Brain microvascular endothelial cell (primary cell): ENCODE measurements at places on chromosomes 11 and 22.

- no peak for DNase-seq
These were observed 4.4 kb upstream of the ZNRD2 start for GRCh38 chr11:65565624-65566453.

DNA sequence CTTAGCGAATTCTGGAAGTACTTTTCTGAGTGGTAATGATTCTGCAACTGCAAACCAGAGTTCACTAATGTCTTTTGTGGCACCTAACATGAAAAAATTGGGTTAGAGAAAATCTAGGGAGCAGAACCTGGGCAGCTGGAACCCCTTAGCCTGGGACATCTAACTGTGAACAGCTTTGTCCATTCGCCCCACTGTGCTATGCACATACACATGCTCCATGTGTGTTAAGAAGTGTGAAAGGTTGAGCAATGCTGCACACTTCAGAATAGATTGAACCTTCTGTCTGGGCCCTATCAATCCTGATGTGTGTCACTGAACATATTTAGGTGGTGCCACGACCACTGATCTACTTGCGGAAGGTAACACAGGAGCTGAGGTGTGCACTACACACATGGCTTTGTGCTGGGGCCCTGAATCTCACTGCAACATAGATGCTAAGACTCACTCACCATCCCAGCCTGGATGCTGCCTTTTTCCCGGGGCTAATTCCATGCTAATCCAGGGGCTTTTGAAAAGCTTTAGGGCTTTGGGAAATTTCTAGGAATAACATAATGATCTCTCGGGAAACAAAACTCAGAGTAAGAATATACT lies 976.2 kb downstream of the NTM start:
- DNase-seq = no peak

- DNase-seq = no peak
These were observed 44.2 kb downstream of the CERK start for GRCh38 chr22:46693634-46694415.

GRCh38 chr11:64851831-64852351 lies 7.4 kb upstream of the CDC42BPG start:
- no peak for DNase-seq

GRCh38 chr11:45083544-45084087 lies 62.8 kb upstream of the PRDM11 start:
- DNase-seq = no peak

DNA sequence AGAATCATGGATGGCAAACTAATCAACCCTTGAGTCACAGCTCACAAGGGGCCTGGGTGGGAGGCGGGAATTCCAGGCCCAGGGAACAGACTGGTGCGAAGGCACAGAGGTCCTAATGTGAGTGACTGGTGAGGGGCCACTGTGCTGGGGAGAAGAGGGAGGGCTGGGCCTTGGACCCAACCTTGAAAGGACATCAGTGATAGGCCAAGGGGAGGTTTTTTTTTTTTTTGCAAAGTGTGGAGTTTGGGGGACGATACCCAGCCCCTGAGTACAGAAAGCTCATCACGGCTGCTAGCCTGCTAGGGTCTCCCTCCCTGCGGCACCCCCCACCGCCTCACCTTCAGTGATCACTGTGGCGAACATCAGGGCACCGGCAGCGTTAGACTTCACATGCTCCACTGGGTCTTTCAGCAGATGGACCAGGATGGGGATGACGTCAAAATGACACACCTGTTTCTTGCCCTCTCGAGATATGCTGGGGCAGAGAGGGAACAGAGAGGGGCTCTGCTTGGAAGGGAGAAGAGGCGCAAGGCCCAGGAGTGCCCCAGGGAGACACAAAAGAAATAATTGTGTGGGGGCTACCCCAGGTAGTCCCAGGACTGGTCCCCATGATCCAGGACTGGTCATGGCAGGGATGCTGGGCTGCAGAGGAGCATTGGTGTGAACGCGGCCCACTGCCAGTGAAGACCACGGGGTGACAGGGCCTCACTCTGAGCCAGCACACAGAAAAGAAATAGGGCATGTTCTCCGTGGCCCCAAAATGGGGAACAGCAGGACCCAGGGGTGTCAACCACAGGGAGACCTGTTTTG lies 8.6 kb upstream of the GNAZ start:
- DNase-seq = no peak

DNA sequence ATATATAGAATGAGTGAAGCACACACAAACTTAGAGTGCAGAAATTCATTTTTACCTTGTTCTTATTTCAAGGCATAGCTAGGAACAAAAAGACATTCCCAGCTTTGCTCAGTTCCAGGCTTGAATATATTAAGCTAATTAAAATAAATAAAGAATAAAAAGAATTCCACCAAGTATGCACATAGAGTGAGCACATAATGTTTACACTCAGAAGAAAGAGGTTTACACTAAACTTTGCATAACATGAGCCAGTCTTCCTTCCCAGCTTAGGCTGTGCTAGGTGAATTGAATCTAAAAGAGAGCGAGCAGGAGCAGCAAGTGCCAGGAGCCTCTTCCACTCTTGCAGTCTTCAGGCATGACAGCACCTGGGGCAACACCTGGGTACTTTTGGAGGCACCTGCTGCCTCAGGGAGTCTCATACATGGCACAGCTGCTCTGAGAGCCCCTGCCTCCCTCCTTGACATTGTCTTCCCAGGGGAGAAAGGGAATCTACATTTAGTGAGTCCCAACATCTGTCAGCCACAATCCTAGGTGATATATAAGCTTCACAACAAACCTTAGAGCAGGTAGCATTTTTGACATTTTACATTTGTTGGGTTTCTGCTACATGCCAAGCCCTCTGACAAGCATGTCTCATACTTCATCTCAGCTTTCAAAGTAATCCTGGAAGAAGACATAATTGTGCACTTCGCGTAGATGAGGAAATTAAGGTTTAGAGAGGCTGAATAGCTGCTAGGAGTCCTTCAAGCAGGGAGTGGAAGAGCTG lies 732.7 kb upstream of the TENM4 start:
- no peak for DNase-seq

GRCh38 chr22:30217698-30218560 lies 28.6 kb downstream of the LIF start:
- DNase-seq = no peak

DNA sequence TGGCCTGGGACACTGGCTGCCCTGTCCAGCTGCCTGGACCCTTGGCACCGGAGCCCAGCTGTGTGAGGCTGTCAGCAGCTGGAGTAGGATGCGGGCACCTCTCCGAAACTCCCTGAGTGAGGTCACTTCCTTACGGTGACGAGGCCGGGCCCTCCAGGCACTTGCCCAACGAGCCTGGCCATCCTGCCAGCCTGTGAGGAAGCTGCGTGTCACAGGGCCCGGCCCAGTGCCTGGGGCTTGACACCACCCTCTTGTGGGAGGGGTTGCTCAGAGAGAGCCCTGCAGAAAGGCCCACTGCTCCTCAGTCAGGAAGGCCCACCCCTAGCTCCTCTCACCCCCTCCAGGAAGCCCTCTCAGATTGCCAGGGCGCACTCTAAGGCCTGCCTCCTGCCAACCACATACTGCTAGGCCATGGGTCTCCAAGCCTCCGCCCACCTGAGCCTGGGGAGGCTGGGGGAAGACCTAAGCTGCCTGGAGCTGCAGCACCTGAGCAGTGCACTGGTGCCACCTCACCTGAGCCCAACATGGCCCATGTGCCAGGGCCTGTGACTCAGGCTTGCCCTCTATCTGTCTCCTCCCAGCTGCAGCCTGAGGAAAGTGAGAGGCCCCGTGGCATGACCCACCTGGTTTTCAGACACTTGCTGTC lies 4.3 kb upstream of the PHLDA2 start:
- no peak for DNase-seq

GRCh38 chr11:121654259-121654842 lies 201.6 kb upstream of the SORL1-AS1 start:
- no peak for DNase-seq

GRCh38 chr11:57158180-57158579 lies 23.6 kb upstream of the LRRC55 start:
- DNase-seq = no peak
